ENCODE measurements at places on chromosomes 12 and 14.

DNA sequence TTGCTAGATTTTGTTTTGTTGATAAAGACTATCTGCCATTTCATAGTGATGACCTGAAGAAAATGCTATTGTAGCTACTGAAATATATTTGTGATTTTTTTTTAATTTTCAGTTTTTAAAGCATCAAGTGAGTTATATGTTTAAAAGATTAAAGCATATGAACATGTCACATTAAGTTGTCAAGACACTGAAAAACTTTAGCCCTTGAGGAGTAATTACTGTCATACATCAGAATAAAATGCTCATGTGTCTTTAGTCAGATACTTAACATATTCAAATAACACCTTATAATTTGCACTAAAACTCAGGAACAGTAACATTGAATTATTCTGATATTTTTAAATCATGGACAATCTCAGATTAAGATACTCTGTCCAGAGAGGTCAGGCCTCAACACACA is 108.1 kb upstream of the ATXN7L3B start:
- DNase-seq = no peak

DNA sequence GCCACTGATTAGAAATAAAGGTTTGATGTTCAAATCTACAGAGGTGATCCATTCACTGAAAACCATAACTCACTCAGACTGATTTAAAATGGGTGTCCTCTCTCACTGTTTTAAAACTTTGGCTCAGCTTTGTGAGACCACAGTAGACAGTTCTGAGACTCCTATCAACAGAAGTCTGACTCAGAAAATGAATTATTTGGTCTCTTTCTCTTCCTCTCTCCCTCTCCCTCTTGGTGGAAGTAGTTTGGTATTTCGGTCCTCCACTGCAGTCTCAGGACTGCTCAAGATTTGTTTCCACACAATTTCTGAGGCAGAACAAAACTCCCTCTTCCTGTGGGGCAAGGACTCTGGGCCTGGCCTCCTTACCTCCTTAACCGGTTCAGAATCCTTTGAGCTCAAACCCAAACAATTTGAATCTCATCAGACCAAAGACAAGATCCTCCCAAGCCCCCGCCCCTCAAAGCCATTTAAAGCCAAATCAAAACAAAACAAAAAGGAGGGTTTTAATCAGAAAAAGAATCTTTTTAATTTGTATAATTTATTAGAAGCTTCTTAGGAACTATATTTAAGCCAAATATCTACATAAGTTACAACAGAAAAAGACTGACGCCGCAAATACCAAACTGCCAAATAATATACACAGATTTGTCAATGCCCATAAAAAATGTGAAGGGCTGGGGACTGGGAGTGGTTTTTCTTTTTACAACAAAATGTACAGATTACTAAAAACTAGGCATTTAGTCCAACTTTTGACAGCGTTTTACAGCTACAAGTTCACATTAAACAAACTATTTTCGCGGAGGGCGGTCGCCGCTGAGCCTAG is 3.9 kb downstream of the NKX2-1 start:
- DNase-seq = no peak

GRCh38 chr12:105906561-105906960 is 232.2 kb downstream of the NUAK1 start:
- DNase-seq = no peak

DNA sequence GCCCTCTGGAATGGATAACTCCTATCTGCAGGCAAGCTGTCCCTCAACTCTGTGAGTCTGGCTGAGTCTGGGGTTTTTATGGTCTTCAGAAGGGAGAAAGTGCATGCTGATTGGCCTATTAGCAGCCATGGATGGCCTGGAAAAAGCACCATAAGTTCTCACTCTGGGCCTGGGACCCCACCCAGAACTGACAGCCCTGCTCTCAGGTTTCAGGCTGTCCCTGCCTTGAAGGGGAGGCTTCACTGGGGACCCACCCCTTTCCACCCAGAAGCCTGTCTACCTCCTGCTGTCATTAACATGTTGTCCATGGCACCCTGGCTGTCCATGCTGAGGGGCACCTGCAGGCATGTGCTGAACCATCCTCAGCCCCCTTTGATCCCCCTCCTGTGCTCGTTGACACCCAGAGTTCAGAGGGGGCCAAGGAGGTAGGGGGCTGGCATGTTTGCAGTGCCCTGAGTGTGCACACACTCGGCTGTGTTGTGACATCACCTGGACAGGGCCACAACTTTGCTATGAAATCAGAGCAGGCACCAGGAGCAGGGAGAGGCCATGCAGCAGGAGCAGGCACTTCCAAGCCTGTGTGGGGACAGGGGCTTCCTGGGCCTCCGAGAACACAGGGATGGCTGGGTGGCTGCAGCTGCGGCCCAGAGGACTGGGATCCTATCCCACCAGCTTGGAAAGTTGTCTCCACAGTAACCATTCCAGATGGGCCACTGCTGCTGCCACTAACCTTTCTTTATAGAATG is 84.7 kb downstream of the ACSS3 start:
- DNase-seq = no peak

GRCh38 chr14:100761481-100761880 is 34.8 kb downstream of the DLK1 start:
- no peak for DNase-seq

DNA sequence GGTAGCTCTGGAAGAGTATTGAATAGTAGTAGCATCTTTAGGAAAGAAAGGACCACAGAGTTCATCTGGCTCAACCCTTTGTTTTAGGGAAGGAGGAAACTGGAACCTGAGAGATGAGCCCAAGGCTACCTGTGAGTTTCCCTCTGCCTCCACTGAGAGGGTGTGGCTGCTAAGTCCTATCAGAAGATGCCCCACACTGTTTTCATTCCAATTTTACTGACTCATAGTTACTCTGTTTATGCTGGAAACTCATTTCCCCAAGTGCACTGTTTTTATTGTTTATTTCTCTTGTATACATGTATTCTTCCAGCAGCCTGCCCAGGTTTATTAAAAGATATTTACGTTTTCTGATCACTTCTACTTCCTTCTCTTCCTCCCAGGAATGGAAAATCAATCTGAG is 127.4 kb upstream of the ARHGAP5 start:
- DNase-seq = no peak

DNA sequence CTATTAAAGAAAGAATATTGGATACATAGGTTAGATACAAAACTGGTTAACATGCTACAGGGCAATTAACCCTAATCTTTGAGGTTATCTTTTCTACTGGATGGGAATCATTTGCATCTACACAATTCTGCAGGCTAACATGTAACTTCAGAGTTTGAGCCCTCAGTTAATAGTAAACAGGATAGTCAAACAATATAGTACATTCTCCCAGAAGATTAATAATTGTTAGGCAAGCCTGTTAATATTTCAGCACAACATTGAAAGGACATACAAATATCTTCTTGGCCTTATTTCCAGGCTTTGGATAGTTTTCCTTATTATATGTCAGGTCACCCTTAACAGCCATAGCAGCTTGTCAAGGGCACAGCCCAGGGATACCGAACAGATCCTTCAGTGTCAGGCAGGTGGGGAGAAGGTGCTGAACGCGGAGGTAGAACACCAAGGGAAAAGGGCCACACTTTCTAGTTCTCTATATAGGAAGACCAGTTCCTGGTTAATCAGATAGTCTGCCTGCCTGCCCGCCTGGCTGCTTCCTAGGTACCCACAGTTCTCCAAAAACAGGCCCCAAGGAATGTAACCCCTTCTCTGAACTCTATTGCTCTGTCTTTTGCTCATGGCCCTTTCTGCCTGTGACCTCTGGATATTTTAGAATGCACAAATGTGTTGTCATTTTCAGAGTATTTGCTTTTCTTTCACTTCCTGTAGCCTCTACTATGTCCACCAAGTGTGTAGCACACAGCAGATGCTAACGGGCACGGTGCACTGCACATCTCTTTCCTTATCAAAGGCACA is 256.0 kb downstream of the PCNX1 start:
- DNase-seq = no peak

- DNase-seq = no peak
These were observed 52.8 kb upstream of the GTF2A1 start for GRCh38 chr14:81273521-81273920.

DNA sequence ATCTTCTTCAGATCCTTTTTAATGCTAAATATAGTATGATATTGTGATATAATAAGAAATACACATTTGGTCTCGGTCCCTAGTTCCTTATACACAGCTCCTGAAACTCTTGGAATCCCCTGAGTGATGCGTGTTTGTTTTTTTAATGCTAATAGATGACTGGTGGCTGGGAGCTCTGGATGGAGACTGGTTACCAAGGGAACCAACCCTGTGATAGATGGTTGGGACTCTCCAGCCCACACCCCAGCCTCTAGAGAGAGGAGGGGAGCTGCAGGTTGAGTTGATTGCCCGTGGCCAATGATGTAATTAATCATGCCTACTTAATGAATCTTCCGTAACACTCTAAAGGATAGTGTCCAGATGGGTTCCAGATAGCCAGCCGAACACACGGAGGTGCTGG is 140.6 kb downstream of the FBXL14 start:
- no peak for DNase-seq
